Activated T-helper 2 cell treated with anti-CD3 and anti-CD28 coated beads, Interferon-gamma antibody, Interleukin-2, Interleukin-4, amounts not matched to agents 10 μg/mL and 5 μg/mL and 100 μg/mL, durations not matched to agents 14 hours and 24 hours and 36 hours (primary cell): ENCODE measurements at places on chromosomes 16 and 17.

DNA sequence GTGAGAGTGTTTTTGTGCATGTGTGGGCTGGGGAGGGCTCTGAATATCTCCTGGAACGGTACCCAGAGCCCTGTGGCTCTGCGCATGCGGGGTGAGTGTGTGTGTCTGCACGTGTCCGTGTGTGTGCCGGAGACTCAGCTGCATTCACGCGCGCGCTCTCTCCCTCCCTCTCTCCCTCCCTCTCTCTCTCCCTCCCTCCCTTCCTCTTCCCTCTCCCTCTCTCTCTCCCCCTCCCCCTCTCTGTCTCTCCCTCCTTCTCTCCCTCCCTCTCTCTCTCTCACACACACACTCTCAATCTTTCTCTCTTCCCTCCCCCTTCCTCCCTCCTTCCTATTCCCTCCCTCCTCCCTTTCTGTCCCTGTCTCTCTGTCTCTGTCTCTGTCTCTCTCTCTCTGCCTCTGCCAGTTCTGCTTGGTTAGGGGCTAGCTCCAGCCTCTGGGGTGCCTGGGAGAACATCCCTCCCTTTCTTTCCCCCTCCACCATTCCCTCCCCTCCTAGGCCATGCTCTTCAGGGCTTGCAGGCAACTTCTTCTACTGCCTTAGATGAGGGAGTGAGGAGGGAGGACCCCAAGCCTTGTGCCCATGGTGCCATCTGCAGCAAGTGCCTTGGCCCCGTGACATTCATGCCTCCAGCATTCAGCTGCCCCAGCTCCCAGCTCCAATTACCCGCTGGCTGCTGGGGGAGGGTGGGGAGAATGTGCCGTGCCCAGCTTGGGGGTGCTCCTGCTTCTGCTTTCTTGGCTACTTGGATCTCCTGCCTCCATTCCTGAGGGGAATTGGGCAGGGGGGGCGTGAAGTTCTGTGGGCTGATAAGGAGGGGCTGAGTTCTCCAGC, 6.4 kb downstream of the THRA start:
- DNase-seq: peak; percentile 63
- peak overlapping the region; percentile 69 for H3K4me3 ChIP-seq
- H3K27ac ChIP-seq: peak overlapping the region; percentile 68

DNA sequence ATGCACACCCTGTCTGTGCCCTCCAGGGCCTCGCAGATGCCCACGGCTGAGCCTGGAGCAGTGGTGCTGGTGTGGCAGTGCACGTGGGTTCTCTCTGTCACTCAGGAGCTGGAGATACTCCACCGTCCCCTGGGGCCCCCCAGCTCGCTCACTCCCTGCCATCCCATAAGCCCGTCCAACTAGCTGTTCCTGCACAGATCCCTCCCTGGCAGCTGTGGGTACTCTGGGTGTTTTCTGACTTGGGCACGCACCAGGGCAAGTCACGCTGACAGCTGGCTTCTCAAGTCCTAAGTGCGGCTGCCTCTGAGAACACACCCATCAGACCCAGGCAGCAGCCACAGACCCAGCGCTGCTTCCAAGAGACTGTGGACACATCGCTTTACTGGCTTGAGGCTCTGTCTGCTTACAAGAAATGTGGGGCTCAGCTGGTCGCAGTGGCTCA, 25.4 kb upstream of the ITGB4 start:
- H3K36me3 ChIP-seq: peaks cover 39% of the 10 kb centered on the region
- no peaks in the 10 kb centered on the region for H3K27me3 ChIP-seq
- H3K27ac ChIP-seq: no peak overlapping the region
- no peak overlapping the region for H3K4me3 ChIP-seq
- DNase-seq: no peak

DNA sequence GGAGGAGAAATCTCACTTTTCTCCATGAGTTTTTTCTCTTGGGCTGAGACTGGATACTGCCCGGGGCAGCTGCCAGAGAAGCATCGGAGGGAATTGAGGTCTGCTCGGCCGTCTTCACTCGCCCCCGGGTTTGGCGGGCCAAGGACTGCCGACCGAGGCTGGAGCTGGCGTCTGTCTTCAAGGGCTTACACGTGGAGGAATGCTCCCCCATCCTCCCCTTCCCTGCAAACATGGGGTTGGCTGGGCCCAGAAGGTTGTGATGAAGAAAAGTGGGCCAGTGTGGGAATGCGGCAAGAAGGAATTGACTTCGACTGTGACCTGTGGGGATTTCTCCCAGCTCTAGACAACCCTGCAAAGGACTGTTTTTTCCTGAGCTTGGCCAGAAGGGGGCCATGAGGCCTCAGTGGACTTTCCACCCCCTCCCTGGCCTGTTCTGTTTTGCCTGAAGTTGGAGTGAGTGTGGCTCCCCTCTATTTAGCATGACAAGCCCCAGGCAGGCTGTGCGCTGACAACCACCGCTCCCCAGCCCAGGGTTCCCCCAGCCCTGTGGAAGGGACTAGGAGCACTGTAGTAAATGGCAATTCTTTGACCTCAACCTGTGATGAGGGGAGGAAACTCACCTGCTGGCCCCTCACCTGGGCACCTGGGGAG, 19.1 kb downstream of the NGFR start:
- H3K27me3 ChIP-seq: peaks cover 4% of the 10 kb centered on the region
- no peak overlapping the region for H3K4me3 ChIP-seq
- no peaks in the 10 kb centered on the region for H3K36me3 ChIP-seq
- no peak for DNase-seq
- H3K27ac ChIP-seq: no peak overlapping the region

GRCh38 chr16:28117168-28117565, 53.7 kb upstream of the GSG1L start:
- DNase-seq: no peak
- no peaks in the 10 kb centered on the region for H3K27me3 ChIP-seq
- H3K4me3 ChIP-seq: no peak overlapping the region
- H3K36me3 ChIP-seq: peaks cover 89% of the 10 kb centered on the region

GRCh38 chr17:42525221-42525620, 10.8 kb upstream of the NAGLU start:
- H3K4me1 ChIP-seq: peaks cover 13% of the 10 kb centered on the region
- DNase-seq: no peak
- H3K36me3 ChIP-seq: no peaks in the 10 kb centered on the region
- H3K27me3 ChIP-seq: peaks cover 10% of the 10 kb centered on the region

- no peaks in the 10 kb centered on the region for H3K36me3 ChIP-seq
- H3K4me3 ChIP-seq: no peak overlapping the region
Observed at GRCh38 chr16:58661199-58661830, 23.3 kb downstream of the SLC38A7 start.

- H3K4me1 ChIP-seq: peaks cover 26% of the 10 kb centered on the region
- peaks cover 4% of the 10 kb centered on the region for H3K27me3 ChIP-seq
- peak overlapping the region; percentile 38 for H3K27ac ChIP-seq
- no peaks in the 10 kb centered on the region for H3K36me3 ChIP-seq
- DNase-seq: peak; percentile 35
Observed at GRCh38 chr17:78252111-78252634, 20.7 kb downstream of the TMEM235 start.

GRCh38 chr17:44236444-44236991, 17.0 kb upstream of the UBTF start:
- no peak overlapping the region for H3K4me3 ChIP-seq
- H3K27ac ChIP-seq: no peak overlapping the region
- DNase-seq: no peak
- H3K36me3 ChIP-seq: no peaks in the 10 kb centered on the region
- H3K4me1 ChIP-seq: peaks cover 4% of the 10 kb centered on the region

DNA sequence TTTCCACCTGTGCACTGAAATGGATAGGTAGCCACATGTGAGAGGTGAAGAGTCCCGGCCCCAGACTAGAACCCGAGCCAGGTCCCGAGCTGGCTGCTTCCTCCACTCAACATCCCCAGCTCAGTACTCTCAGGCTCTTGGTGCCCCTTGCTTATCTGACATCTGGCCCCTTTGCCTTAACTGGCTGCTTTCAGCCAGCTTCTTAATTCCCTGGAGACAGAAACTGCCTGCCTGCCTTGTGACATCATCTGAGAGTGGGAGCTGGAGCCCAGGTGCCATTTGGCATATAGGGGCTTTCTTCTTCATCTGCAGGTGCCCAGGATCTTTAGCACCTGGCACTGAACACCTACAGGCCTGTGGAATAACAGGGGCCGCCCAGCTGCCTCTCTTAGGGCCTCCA, 8.9 kb downstream of the CHAD start:
- no peak overlapping the region for H3K27ac ChIP-seq
- no peaks in the 10 kb centered on the region for H3K27me3 ChIP-seq
- H3K4me3 ChIP-seq: no peak overlapping the region
- no peak for DNase-seq
- H3K4me1 ChIP-seq: no peaks in the 10 kb centered on the region

GRCh38 chr17:64315570-64315969, 52.5 kb upstream of the TEX2 start:
- H3K4me3 ChIP-seq: no peak overlapping the region
- no peaks in the 10 kb centered on the region for H3K4me1 ChIP-seq
- no peak for DNase-seq
- no peaks in the 10 kb centered on the region for H3K36me3 ChIP-seq
- no peak overlapping the region for H3K27ac ChIP-seq
- peaks cover 13% of the 10 kb centered on the region for H3K27me3 ChIP-seq

DNA sequence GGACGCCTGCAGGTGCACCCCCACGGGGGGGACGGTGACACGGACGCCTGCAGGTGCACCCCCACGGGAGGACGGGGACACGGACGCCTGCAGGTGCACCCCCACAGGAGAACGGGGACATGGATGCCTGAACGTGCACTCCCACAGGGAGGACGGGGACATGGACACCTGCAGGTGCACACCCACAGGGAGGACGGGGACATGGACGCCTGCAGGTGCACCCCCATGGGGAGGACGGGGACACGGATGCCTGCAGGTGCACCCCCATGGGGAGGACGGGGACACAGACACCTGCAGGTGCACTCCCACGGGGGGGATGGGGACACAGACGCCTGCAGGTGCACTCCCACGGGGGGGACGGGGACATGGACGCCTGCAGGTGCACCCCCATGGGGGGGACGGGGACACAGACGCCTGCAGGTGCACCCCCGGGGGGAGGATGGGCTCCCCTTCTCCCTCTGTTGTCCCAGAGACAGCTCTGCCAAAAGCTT, 114.5 kb upstream of the METRNL start:
- no peaks in the 10 kb centered on the region for H3K27me3 ChIP-seq
- DNase-seq: no peak
- no peak overlapping the region for H3K4me3 ChIP-seq
- no peaks in the 10 kb centered on the region for H3K36me3 ChIP-seq
- H3K4me1 ChIP-seq: peaks cover 8% of the 10 kb centered on the region

- H3K4me3 ChIP-seq: peak overlapping the region; percentile 73
- no peak overlapping the region for H3K27ac ChIP-seq
Observed at GRCh38 chr16:55508271-55508921, 476 bp upstream of the LPCAT2 start.

- DNase-seq: no peak
- no peak overlapping the region for H3K27ac ChIP-seq
- H3K4me3 ChIP-seq: no peak overlapping the region
- H3K27me3 ChIP-seq: peaks cover 5% of the 10 kb centered on the region
Observed at GRCh38 chr17:17366941-17367875, 64.0 kb downstream of the NT5M start.

DNA sequence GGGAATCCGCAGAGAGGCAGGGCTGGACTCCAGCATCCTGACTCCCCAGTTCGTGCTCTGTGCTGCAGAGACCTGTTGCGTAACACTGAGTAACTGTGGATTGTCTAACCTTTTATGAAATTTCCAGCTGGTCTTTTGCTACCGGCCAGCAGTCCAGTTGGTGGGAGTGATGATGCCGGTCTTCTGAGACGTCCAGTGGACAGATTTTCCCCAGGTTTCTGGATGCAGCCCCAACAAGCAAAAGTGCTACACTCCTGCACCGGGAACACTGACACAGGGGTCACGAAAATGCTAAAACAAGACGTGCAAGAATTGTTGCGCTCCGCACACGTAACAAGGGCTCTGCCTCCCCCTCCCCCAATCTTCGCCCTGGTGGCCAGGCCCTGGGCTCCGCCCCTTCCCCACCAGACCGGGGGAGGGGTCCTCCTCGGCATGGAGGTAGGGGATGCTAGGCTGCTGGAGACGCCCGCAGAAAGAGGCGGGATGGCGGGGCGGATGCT, 701 bp upstream of the MRC2 start:
- H3K27ac ChIP-seq: no peak overlapping the region
- no peaks in the 10 kb centered on the region for H3K36me3 ChIP-seq
- no peak for DNase-seq
- peaks cover 10% of the 10 kb centered on the region for H3K4me1 ChIP-seq
- peaks cover 29% of the 10 kb centered on the region for H3K27me3 ChIP-seq

DNA sequence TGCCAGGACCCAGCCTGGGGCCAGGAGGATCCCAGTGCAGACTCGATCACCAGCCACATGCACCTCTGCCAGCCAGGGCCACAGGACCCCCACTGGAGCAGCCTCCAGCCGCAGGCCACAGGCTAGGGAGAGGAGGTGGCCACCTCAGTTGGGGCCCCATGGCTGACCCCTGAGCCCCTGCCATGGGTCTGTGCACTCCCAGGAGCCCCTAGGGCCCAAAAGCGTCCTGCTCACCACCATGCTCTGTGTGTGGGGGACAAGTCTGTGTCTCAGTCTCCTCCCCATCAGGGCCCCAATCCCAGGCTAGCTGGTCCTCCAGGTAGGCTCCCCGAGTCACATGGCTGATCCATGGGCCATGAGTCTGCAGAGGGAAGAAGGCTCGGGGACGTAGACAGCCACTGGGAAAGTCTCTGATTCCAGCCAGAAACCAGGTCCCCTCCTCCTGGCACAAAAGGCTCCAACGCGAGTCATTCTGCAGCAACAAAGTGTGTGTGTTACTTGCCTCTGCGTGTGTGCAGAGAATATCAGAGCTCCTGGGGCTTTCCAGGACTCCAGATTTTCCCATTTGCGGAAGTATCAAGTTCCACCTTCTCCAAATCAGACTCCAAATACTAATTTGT, 6.1 kb upstream of the PRSS8 start:
- peak overlapping the region; percentile 70 for H3K4me3 ChIP-seq
- peaks cover 7% of the 10 kb centered on the region for H3K4me1 ChIP-seq
- H3K27me3 ChIP-seq: peaks cover 4% of the 10 kb centered on the region
- no peaks in the 10 kb centered on the region for H3K36me3 ChIP-seq

- H3K36me3 ChIP-seq: peaks cover 45% of the 10 kb centered on the region
- DNase-seq: no peak
- peak overlapping the region; percentile 0 for H3K4me3 ChIP-seq
- H3K4me1 ChIP-seq: peaks cover 55% of the 10 kb centered on the region
- H3K27me3 ChIP-seq: no peaks in the 10 kb centered on the region
Observed at GRCh38 chr16:50699326-50700159, 6.1 kb downstream of the NOD2 start.

- H3K4me3 ChIP-seq: no peak overlapping the region
- H3K36me3 ChIP-seq: no peaks in the 10 kb centered on the region
- H3K27me3 ChIP-seq: no peaks in the 10 kb centered on the region
- H3K27ac ChIP-seq: no peak overlapping the region
Observed at GRCh38 chr16:80144191-80144590, 396.6 kb upstream of the DYNLRB2 start.

DNA sequence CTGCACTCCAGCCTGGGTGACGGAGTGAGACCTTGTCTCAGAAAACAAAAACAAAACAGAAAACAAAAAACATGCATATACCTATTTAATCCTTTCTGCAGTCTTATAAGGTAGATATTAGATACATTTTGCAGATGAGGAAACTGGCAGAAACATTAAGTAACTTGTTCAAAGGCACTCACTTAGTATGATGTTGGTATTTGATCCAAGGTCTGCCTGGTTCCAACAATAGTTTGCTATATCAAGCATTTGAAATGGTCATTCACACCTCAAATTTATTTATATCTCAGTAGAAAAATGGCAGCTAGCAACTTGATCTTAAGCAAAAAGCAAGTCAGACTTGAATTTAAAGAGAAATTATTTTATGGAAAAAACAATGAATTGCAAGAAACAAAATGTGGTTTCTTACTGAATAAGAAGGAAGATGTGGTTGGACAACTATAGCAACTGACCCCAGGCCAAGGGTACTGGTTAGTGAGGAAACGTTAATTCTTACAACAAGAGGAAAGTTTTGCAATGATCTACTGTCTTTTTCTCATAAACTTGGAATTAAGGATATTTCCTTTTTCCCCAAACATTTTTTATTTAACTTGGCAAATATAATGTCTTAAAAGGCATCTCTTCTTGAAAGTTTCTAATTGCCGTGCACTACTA, 19.7 kb downstream of the DHRS7B start:
- H3K27ac ChIP-seq: no peak overlapping the region
- H3K4me1 ChIP-seq: no peaks in the 10 kb centered on the region
- no peak for DNase-seq
- peaks cover 42% of the 10 kb centered on the region for H3K36me3 ChIP-seq
